ENCODE measurements at places on chromosomes 11 and 22.

- DNase-seq = no peak
These were observed 6.2 kb downstream of the KDM4F start for GRCh38 chr11:95055283-95055897.

DNA sequence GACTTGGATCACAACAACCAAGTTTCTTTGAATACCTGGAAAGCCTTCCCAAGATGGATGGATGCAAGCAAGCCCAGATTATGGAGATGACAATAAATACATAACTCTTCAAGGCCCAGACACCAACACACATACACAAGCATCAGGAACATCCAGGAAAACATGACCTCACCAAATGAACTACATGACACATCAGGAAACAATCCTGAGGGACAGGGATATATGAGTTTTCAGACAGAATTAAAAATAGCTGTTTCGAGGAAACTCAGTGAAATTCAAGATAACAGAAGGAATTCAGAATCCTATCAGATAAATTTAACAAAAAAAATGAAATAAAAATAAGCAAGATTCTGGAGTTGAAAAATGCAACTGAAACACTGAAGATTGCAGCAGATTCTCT, 659.4 kb downstream of the METTL15 start:
- no peak for DNase-seq

DNA sequence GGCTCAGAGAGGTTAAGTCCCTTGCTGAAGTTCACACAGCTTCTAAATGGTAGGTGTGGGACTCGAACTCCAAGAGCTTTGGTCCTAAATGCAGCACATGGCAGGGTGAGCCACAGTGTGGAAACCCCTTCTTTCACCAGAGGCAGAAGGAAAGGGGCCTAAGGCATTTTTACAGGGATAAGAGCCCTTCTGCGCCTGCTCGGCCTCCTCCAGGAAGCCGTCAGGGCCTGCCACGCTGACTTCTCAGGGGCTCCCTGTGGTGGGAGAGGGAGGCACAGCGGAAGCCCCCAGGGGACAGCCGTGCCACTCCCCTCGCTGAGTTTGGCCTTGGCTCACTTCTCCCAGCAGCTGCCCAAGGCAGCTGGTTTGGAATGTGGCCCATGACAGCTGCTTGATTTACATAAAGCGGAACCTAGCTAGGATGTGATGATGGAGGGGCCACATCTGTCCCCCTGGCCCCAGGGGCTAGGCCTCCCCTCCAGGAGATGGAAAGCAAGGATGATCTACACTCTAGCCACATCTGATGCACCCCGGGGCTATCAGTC, 35.4 kb downstream of the CD82 start:
- DNase-seq = no peak

DNA sequence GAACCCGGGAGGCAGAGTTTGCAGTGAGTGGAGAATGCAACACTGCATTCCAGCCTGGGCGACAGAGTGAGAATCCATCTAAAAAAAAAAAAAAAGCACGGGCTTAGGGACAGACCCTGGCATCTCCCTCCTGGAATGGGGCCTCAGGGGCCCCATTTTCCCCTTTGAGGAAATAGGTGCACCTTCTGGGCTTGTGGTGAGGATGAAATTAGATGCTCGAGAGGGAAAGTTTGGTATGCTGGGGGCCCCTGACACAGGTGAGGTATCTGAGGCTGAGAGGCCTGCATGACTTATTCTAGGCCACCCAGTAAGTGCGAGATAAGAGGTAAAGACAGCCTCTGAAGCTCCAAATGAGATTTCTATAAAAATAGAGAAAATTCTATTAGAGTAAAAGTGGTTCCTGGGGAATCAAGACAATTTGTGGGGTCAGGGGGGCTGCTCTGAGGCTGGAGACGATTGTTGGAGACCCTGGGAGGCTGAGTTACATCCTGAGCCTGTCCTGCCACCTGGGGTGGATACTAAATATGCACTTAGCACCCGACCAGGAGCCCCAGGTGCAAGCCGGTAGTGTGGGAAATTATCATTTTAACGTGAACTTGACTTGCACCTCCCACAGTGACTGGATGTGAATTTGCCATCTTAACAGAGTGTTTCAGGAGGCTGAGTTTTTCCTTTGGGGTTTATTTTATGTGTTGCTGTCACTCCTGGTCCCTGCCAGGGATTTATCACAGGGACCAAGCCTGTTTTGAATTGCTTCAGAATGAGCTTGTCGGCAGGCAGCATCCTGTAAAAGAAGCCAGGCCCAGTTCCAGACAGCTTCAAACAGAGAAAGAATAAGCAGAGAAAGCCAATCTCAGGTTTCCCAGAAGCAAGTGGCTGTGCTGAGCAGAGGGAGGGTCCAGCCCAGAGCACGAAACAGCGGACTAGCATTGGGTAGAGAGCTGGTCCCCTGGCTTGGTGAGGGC, 48.4 kb upstream of the TSKU start:
- DNase-seq = no peak

GRCh38 chr11:62832336-62833234, at the start of gene TEX54:
Gene TEX54, minus strand, starts transcription at chr11:62832841.
- no peak for DNase-seq

GRCh38 chr11:128749974-128750373, 56.1 kb downstream of the FLI1 start:
- no peak for DNase-seq

DNA sequence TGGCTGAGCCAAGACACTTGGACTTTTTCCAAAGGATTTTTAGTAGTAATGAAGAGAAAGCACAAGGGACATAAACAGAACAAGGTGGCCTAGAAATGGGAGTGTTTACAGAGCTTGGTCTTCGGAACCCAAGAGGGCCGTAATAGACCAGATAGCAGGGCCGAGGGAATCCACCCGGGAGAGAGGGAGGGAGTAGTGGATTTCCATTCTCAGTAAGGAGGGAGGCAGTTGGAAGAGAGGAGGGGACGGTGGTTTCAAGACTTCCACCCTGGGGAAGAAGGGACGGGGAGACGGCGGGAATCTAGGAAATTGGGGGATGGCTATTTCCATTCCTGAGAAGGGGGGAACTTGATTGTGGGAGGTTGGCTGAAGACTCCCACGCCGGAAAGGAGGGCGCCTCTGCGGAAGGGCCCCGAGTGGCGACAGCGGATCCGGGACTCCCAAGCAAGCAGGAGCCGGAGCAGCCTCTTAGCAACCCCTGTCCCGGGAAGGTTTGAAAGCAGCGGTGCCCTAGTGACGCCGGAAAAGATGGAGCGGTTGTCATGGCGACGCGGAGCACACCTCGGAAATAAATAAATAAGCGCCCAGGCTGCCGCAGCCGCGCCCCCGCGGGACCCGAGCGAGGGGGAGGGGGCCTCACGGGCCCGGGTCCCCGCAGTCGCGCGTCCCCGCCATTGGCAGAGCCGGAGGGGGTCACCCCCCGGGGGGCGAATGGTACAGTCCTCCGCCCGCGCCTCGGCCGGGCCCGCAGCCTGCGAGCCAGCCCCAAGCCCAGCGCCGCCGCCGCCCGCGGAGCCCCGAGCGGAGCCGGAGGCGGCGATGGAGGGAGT, 31.6 kb downstream of the EIF3F start:
- DNase-seq = peak; percentile 74

Measured in WTC11 (cell line).